ENCODE measurements at places on chromosomes 3 and 15.

DNA sequence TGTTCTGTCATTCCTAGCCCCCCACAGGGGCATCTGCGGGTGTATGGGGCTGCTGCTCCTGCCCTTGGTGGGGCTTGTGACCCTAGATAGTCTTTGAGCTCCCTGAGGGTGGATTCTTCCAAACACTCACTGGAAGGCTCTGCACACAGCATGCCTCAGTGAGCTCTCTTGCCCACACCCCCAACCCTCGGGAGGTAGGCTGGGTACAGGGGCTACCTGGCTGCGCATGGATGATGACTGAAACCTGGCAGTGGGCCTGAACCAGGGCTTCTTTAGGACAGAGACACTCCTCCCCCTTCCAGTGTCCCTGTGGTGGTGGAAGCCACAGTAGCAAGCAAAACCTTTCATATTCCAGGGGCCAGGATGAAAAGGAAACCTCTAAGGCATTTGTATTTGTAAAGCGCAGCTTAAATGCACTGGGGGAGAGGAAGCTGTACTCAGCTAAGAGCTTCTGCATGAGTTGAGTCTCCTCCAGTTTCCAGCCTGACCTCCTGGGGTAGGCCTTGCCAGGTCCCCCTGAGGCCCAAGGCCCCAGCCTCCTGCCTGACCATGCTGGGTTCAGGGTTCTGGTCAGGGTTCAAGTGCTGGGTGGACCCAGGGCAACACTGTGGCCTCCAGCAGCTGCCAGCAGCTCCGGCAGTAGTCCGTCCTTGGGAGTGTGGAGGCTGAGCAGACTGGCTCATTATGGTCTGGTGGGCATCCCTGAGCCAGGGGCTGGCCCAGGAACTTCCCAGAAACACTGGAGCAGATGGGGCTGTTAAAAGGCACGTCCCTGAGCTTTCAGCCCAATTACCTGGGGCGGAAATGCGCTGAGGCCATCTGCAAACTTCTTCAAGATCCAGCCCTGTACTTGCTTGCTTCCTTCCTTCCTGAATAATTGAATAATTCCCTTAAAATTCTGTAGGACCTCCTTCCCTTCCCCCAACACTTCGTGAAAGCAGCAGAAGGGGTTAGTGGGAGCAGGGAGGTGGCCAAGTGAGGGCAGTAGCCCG is 89.7 kb downstream of the HMG20A start:
- DNase-seq, result no peak

DNA sequence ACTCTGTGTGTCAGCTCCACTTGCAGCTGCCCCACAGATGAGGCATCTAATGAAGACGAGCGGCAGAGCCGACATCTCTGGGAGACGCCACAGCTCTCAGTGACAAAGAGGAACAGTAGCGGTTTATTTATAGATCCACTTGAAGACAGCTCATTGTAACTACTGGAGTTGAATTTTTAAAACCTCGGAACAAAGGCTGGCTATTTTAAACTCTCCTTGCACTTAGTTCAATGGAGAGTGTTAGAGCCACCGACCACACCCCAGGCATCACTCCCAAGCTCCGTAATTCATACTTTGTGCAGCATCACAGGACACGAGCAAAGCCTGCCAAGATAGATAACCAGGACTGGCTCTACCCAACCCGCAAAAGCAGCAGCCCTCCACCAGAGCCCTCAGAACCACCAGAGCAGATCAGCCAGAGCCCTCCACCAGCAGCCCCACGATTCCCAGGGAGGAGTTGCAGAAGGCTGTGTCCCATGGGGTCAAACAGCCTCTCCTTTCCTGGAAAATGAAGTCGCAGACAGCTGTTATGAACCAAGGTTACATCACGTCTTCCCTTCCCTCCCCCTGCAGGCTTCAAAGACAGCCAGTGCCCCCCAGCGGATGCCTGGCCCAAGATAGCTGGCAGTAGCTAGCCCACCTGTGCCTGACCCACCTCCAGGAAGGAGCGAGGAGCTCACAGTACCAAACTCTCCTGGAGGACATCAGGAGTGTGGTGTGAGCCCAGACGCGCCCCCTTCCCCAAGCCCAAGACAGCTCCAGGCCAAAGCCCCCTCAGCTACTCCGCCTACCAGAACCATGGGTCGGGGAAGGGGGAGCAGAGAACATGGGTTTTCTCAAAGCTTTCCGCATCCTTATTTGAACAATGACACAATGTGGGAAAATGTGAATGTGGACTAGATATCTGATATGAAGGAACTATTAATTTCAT is 45.7 kb downstream of the POC1A start:
- DNase-seq, result peak; percentile 60

- no peak for DNase-seq
Measured at GRCh38 chr3:101387351-101387750, 67.0 kb upstream of the IMPG2 start.

DNA sequence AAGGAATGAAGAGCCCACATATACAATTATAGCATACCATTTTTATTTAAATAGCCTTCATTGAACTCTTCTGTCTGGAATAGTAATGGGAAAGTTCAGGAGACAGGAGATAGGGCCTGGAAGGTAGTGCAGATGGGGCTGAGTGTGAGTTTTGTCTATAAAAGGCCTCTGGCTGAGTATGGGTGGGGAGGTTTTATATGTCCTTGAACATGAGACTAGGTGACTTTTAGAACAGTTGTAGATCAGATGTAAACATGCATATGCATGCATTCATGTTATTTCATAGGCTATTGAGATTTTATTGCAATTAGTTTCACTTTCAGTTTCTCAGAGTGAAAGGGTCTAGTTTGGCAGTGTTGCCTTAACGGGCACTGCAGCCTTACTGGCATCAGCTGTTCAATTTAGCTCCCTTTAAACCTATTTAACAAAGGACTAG is 27.1 kb downstream of the CGGBP1 start:
- peak; percentile 67 for DNase-seq

DNA sequence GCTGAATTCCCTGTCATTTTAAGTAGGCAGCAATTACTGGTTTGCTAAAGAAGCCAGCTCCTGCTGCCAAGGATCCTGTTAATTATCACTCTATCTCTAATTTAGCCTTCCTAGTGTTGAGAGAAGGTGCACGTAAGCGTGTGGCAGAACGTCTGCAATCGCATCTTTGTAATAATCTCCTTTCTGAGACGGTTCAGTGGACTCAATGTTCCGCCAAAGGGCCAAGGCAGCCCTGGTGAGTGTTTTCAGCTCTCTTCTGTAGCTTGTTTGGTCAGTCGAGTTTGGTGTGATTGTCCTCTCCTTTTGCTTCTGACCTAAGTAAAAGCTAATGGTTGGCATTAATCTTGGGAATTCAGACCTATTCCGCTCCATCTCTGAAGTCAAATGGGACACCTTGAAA is 24.2 kb downstream of the MITF start:
- DNase-seq, result no peak

DNA sequence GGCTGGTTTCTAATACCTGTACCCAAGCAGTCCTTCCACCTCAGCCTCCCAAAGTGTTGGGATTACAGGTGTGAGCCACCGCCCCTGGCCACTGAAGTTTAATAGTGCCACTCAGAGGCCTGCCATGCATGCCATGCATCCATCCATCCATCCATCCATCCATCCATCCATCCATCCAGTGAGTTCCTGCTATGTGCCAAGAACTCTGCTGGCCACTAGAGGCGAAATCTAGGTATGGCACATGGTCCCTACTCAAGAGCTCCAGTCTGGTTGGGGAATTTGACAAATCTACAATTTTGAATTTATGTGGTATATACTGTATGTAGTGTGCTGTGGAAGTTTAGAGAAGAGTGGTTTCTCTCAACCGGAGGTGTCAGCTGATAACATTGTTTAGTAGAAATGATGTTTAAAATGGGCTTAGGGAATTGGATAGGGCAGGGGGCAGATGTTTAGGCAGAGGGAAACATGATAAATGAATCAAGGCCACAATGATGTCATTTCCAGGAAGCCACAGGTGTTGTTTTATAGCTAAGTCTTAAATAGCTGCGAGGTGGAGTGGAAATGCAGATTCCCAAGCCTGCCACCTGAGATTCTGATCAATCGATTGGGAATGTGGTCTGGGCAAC is 384.4 kb upstream of the C2CD4B start:
- DNase-seq, result peak; percentile 66

DNA sequence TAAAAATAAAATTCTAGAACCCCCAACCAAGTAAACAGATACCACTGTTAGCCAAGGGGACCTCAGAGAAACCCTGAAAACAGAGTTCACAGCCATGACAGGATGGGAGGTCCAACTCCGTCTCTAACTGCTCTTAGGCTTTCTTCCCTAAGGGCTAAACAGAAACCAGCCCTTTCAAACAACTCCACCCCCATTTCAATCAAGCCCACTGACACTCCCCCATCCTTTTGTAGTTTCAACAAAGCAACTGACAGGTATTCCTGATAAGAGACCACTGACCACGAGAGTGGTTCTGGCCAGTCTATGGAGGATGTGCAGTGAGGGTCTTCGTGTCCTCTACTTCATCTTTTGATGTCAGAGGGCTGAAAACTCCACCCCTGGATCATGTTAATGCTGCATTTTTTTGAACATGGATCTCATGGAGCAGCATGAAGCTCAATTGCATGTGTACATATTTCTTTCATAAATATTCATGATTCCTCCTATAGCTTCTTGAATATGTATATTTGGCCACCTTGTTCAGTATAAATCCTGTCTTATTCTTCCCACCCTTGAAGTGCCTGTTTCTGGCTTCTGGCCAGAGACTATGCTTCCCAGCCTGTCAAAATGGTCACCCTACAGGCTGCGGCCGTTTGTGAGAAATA is 222.6 kb downstream of the OSBPL10 start:
- no peak for DNase-seq

DNA sequence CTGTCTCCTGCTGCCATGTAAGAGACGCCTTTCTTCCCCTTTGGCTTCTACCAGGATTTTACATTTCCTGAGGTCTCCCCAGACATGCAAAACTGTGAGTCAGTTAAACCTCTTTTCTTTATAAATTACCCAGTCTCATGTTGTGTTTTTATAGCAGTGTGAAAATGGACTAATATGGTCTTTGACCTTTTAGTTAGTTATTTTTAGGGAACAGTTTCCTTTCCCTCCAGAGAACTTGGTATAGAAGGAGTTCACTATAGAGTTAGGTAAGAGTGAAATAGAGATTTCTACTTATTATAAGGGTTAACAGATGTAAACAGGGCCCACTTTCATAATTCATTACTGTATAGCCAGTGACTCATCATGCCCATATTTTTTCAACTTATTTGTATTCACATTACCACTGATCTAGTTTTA is 170.9 kb downstream of the UNC13C start:
- DNase-seq, result peak; percentile 7
